ENCODE measurements at places on chromosomes 5 and 9.

DNA sequence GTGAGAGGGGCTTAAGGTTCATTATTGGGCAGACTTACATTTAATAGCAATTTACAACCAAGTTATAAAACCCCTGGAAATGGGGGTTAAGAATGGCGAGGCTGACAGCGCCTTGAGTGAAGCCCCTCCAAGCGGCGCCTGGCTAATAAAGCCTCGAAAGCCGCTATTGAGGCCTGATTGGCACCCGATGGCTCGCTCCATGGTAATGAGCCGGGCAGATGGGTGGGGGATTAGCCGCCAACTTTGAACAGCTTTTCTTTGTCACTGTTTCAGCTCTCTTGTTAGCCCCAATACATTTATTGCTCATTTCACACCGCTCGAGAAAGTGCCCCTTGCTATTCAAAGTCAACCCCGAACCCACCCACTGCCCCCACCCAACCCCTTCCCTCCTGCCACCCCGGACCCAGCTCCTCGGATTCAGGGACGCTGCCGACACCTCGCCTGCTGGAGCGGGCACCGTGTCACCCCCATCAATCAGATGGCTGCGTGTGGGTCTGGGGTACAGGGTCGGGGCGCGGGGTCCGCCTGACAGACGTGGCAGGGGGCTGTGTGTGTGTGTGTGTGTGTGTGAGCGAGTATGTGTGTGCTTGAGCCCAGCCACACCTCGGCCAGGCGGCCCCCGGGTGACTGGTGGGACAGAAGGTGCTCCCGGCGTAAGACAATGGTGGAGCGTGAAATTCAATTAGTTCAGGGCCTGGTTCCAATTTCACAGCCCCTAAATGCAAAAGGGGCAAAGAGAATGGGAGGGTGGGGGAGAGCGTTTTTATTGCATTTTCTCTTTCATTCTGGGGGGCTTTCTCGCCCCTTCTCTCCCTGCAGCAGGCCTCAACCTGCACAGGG, 34.2 kb downstream of the ASS1 start:
- DNase-seq, result peak; percentile 44

- no peak for DNase-seq
Observed at GRCh38 chr9:2907411-2907810, 63.5 kb upstream of the PUM3 start.

DNA sequence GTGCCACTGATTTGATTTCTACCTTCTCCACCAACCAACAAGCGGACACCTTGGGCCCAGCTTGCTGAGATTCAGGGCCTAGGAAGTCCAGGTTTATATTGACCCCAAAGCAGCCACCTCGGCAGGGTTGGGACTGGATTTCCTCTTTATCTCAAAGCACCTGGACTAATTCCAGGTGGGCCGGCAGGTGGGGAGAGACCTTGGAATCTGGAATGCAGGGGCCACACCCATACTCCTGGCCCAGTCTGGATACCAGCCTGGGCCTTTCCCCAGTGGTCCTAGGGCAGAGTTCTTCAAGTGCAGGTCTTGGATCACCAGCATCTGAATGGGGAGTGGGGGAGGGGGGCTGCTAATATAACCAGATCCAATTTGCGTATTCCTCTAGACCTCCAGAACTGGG, 93.1 kb downstream of the PCDH1 start:
- no peak for DNase-seq

- no peak for DNase-seq
Observed at GRCh38 chr5:80884929-80885328, 75.2 kb upstream of the RASGRF2 start.

DNA sequence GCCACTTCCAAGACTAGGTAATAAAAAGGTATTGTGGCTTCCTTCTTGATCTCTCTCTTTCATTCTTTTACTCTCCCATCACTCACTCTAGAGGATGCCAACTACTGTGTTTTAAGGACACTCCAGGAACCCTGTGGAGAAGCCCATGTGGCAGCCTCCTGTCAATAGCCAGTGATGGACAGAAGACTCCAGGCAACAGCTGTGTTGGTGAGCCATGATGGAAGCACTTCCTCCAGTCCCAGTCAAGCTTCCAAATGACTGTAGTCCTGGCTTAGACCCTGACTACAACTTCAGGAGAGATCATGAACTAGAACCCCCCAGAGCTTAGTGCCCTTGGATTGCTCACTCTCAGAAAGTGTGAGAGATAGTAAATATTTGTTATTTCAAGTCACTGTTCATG, 123.9 kb downstream of the PPP2R2B start:
- DNase-seq, result no peak

DNA sequence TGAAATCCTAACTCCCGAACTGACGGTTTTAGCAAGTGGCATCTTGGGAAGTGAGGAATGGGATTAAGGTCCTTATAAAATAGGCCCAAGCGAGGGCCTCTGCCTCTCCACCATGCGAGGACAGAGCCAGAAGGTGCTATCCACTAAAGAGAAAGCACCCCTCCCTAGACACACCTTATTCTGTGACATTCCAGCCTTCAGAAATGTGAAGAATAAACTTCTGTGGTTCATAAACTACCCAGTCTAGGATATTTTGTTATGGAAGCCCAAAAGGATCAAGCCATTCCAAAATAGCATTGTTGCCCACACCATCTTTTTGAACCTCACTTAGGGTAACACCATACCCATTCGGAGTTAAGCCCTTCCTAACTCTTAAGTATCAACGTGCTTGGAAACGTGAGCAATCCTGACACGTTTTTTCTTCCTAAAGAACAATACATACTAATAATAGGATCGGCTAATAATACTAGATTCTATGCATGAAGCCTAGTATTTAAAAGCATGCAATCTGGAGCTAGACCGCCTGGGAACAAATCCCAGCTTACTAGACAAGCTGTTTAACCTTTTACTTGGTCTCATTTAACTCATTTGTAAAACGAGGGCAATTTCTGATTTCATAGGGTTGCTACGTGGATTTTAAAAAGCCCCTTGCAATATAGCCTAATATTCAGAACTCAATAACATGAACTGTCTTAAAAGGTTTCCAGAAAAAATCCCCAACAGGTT, 1.1 kb upstream of the SMC2 start:
- DNase-seq, result no peak

DNA sequence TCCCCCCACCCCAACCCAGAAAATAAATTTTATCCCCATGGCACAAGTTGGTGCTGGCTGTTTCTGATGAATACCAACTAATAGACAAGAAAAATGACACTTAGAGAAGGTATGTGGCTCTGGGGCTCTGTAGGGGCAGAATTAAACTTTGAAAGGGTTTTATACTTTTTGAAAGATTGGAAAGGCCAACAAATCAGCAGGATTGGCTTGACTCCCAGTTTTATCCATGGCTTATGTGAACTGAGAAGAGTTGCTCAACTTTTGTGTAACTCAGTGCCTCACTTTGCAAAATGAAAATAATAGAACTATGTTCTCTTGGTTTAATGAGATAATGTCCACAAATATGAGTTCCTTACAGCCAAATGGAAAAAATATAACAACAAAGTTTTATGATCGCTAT, 288.9 kb upstream of the KIF2A start:
- DNase-seq, result no peak

DNA sequence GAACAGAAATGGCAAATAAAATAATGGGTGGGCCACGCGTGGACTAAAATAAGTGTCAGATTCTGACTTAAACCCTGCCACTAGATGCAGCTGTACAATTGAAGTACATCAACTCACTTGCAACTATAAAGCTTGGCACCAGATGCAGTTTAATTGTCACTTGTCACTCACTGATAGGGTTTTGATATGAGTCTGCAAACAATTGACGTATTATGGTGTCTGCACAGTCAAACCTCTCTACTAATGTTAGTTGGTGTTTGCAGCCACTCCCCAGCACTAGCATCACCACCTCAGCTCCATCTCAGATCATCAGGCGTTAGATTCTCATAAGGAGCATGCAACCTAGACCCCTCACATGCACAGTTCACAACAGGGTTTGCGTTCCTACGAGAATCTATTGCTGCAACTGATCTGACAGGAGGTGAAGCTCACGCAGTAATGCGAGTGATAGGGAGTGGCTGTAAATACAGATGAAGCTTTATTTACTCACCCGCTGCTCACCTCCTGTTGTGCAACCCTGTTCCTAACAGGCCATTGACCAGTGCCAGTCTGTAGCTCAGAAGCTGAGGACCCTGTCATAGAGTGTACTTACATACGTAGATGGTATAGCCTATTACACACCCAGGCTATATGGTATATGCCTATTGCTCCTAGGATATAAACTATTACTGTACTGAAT, 72.1 kb upstream of the SEMA6A start:
- no peak for DNase-seq

- DNase-seq, result no peak
Observed at GRCh38 chr9:123447934-123448646, 92.1 kb downstream of the CRB2 start.

DNA sequence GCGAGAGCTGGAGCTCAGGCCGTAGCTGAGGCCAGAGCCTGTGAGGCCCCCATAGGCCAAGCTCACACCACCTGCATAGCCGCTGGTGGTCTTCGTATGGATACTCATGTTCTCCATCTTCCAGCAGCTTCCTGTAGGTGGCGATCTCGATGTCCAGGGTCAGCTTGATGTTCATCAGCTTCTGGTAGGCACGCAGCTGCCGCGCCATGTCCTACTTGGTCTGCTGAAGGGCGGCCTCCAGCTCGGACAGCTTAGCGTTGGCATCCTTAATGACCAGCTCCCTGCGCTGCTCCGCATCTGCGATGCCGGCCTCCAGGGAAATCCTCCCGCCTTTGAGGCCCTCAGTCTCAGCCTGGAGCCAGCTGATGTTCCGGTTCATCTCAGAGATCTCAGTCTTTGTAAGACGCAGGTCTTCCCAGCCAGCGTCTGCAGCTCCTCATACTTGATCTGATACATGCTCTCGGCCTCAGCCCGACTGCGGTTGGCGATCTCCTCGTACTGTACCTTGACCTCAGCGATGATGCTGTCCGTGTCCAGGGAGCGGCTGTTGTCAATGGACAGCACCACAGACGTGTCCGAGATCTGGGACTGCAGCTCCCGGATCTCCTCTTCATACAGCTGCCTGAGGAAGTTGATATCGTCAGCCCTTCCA, 172.1 kb downstream of the PPP2R2B start:
- no peak for DNase-seq

DNA sequence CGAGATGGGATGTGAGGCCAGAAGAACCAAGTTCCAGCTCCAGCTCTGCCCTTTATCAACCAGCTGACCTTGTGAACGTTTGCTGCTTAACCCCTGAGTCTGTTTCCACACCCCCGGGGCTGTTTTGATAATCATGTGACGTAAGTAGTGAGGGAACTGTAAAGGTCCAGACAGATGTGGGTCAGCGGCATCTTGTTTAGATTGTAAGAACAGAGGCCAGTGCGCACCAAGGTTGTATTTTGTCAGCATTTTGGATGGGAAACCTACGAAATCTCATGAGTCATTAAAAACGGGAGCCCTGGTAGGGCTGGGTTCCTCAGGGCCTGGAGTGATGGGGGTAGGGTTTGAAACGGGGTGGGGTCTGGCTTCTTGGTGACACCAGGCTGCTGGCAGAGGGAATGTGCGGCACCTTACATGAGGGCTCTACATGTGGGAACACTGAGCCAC, 13.8 kb upstream of the COL15A1 start:
- DNase-seq, result no peak

DNA sequence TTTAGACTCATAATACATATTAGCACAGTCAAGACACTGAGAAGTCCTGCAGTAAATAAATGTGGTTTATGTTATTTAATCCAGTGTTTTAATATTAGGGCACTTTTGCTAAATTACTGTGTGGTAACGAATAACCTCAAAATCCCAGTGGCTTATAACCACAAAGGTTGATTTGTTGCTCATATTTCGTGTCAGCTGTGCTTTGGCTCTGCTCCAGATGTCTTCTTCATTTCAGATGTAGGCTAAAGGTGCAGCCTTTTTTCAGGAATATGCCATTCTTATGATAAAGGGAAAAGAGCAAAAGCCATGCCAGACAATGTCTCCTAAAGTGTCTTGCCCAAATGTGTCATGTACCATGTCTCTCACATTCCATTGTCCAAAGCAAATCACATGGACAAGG, 144.8 kb downstream of the BRINP1 start:
- DNase-seq, result no peak

GRCh38 chr9:109914280-109915027, 134.5 kb downstream of the PALM2AKAP2 start:
- no peak for DNase-seq

GRCh38 chr9:95726756-95727155, 148.7 kb upstream of the ERCC6L2 start:
- peak; percentile 33 for DNase-seq

GRCh38 chr9:136512651-136513071, 29.8 kb upstream of the SEC16A start:
- no peak for DNase-seq

GRCh38 chr9:94082553-94082952, 1.7 kb upstream of the PTPDC1 start:
- no peak for DNase-seq

- no peak for DNase-seq
Observed at GRCh38 chr5:109034306-109034705, 286.6 kb downstream of the FER start.

GRCh38 chr9:136642439-136642921, 20.2 kb upstream of the EGFL7 start:
- DNase-seq, result no peak

GRCh38 chr9:99235926-99236634, 14.0 kb downstream of the SEC61B start:
- DNase-seq, result no peak

DNA sequence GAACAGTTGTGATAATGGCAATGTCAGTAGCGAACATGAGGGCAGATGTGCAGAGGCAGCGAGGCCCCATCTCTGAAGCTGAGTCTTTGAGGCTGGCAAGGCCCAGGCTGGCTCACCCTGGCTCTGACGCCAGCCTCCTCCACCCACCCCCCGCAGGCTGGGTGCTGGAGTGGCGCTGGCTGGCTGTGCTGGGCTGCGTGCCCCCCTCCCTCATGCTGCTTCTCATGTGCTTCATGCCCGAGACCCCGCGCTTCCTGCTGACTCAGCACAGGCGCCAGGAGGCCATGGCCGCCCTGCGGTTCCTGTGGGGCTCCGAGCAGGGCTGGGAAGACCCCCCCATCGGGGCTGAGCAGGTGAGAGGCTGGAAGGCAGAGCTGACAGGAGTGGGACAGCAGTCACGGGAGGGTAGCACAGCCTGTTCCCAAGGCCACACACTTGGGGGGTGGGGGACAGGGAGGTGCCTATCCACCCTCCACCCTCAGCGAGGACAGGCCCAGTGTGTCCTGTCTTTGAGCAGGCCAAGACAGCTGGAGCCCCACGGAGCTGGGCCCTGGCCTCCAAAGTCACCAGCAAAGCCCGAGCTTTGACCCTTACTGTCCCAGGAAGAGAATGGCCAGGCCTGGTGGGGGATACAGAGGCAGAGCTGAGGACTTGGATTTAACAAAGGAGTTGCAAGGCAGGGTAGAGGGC, 5.6 kb downstream of the SLC2A8 start:
- DNase-seq, result no peak

- DNase-seq, result no peak
Observed at GRCh38 chr9:115680231-115680630, 473.4 kb upstream of the PAPPA start.

GRCh38 chr9:123912167-123912897, 17.6 kb downstream of the DENND1A start:
- DNase-seq, result no peak

GRCh38 chr9:16561121-16561520, 309.3 kb downstream of the BNC2 start:
- no peak for DNase-seq

- no peak for DNase-seq
Observed at GRCh38 chr9:128141604-128142003, 7.6 kb upstream of the LCN2 start.

GRCh38 chr5:123776761-123777160, 264.8 kb downstream of the CSNK1G3 start:
- DNase-seq, result no peak
